ENCODE measurements at places on chromosomes 3 and 15.

- DNase-seq: peak; percentile 93
These were observed 14.4 kb upstream of the TKT start for GRCh38 chr3:53269888-53270880.

DNA sequence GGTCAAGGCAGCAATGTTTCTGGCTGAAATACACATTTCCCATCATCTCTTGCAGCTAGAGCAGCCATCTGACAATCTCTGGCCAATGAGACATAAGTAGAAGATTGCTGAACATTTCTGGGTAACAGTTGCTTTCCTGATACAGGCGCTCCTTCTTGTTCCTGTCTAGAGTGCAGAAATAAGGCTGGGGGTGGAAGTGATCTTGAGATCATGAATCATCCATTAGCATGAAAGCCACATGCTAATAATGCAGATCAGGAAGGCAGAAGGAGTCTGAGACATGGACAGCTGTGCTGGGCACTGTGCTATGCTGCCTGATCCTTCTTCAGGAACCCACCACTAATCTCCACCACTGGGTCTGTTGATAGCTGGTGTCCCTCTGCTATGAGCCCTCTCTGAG lies 14.8 kb upstream of the TMEM108 start:
- no peak for DNase-seq

- no peak for DNase-seq
These were observed 928 bp downstream of the CEP97 start for GRCh38 chr3:101725194-101725889.

DNA sequence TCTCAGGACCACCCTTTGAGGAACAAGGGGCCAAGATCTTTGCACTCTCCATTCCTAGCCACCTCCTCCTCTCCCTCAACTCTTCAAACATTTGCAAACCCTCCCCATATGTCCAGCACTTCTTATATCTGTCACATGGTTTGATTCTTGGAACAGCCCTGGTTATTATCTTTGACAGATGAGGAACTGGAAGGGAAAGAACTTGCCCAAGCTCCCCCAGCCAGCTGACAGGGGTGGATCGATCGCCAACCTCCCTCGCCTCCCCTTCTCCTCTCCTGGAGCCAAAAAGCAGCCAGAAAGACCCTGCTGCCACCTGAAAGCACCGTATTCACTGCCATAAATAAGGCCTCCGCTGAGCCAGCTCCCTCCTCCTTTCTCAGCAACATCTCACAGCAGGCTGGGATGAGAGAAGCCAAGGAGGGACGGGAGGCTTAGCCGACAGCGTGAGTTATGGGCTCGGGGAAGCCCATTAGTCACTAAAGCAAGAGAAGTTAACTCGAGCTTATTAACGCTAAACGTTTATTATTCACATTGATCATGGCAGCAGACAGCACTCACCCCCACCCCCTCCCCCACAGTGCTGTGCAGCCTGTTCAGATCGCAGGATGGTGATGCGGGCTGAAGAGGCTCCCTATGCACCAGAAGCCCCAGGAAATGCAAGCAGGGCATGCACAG lies 22.2 kb upstream of the FGD5 start:
- no peak for DNase-seq

- DNase-seq: no peak
These were observed 11.6 kb downstream of the THBS1 start for GRCh38 chr15:39592500-39592899.

DNA sequence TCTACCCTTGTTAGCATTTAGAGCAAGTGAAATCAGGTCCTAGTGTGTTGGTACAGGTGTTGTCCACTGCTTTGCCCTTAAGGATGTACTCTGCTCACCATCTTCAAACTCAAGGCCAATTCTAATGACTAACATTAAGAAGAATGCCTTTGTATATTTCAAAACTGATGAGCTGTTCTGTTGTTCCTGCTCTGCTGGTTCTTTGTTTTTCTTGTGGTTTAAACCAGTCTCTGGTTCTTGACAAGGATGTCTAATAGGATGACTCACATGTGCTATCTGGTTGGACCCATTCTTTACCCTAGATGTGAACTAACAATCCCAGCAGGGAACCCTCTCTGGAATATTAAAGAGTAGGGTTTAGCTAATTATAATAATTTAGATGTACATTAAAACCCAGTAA lies 17.3 kb downstream of the ABHD5 start:
- DNase-seq: no peak

- DNase-seq: no peak
These were observed 152.1 kb downstream of the GABRB3 start for GRCh38 chr15:26620528-26621458.

GRCh38 chr3:169772305-169772896 lies 795 bp upstream of the MYNN start:
- DNase-seq: no peak

DNA sequence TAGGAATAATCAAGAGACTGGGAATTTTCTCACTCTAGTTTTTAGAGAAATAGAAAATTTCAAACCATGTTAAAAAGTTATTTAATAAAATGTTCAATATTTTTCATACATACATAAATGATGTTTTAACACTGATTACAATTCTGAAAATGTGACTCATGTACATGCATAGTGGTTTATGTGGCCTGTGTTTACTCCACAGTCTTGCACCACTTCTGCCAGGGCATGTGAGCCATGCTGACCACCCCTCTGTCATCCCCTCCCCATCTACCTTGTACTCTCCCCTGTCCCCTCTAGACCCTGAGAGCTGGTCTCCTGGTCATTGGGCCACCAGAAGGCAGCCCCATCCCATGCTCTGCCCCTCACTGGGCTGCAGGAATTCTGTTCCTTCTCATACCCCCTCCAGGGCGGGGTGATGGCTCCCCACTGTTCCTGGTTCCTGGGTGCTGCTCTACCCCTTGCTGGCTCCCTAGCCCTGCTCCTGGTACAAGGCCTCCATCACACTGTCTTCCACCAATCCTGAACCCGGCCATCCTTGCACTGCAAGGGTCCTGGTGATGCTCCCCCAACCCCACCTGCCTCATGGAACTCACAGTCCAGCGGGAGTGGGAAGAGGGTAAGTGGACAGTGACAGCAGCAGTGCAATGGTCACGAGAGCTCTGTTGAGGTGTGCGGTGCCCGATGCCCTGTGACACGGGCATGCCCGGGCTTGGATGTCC lies 24.2 kb upstream of the SLC41A3 start:
- no peak for DNase-seq

- no peak for DNase-seq
These were observed 171.1 kb downstream of the KCNAB1 start for GRCh38 chr3:156291272-156292123.

- no peak for DNase-seq
These were observed 50.5 kb upstream of the FGD5 start for GRCh38 chr3:14768182-14768790.

DNA sequence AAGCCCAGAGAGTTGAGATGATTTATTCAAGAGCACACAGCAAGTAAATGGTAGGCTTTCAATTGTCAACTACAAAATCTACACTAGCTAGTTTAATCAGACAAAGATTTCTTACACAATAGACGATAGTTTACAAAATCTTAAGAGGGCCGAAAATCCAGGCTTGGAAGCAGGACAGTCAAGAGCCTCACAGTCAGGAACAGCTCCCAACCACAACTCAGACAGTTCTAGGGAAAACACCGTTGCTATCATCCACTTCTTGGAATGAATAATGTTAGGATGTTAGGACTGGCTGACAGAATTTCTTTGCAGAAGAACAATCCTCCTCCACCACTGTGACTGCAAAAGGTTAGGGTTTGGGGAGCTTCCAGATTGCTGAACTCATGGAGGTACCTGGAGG lies 290.8 kb upstream of the ZPLD1 start:
- no peak for DNase-seq

DNA sequence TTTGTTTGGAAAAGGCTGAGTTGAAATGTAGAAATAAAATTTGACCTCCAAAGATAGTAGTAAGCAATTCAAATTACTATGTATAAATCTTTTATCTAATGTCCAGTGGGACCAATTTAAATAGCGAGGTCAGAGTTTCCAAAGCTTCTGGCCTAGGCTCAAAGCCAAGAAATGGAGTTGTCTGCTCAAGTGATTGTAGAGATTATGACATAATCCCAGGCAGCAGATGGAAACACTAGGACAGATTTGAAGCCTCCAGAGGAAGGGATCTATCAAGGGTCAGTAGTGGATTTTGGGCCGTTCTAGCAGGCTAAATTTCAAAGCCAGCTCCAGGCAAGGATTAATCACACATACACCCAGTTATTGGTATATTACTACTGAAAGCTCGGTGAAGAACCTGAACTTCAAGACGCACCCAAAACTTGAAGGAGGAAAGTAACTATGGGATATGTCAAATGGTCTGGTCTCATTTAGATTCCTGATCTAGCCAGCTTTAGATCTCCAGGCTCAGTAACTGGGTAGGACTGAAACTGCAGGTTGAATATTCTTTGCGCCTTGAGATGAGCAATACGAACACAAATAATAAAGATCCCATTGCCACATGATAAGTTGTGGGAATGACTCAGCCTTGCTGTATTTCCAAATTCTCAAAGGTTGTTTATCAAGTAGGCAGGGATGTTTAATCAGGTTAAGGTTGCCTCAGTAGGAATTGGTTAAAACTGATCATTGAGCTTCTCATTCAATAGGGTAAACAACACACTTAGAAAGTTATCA lies 30.9 kb upstream of the ARRDC4 start:
- no peak for DNase-seq

GRCh38 chr15:38793206-38793810 lies 228.7 kb upstream of the RASGRP1 start:
- no peak for DNase-seq

DNA sequence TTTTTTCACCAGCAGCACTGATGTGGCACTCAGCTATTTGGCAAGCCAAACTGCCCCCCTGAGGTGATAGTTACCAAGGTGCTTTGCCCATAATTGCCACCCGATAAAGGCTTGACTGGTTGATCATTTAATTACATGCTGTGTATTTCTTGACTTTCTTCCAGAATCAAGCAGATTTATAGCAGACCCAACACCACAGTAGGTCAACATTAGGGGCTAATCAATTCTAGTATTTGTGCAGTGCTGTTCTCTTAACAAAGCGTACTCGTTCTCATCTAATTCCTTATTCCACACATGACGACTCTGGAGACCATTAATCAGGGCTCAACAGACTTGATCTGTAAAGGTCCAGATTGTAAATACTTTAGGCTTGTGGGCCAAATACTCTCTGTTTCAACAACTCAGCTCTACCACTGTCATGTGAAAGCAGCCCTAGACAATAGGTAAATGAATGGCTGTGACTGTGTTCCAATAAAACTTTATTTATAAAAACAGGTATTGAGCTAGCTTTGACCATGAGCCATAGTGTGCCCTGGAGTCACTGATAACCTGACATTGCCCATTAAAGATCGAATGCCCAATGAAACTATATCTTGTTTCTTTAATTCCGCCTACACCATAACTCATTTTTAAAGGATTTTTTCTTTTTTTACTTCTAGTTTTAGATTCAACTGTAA lies 119.1 kb upstream of the TMC3 start:
- no peak for DNase-seq
